CD14-positive monocyte (primary cell): ENCODE measurements at places on chromosomes 3 and 15.

- no peak for DNase-seq
These were observed 300.9 kb upstream of the SOX2 start for GRCh38 chr3:181410870-181411269.

DNA sequence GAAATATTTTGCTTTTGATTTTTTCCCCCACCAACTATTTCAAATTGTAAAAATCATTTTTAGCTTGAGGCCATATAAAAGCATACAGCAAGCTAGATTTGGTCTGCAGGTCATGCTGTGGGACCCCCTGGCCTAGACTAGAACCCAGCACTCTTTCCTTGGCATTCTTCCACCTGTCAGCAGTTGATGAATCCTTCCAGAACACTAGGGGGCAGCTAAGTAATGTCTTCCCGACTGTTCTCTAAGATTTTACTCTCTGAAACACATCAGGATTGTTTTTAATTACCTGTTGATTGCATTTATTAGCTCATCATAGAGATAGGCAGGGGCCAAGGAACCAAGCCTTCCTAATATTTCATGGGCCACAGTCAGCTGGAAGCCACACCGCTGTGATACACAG is 174.5 kb downstream of the CACNA1D start:
- DNase-seq: no peak

DNA sequence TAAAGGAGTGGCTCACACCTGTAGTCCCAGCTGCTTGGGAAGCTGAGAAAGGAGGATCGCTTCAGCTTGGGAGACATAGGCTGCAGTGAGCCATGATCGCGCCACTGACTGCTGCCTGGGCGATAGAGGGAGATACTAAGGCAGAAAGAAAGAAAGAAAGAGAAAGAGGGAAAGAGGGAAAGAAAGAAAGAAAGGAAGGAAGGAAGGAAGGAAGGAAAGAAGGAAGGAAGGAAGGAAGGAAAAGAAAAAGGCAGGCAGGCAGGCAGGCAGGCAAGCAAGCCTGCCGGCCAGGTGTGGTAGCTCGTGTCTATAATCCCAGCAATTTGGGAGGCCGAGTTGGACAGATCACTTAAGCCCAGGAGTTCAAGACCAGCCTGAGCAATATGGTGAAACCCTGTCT is 15.3 kb downstream of the SLC28A1 start:
- no peak for DNase-seq

DNA sequence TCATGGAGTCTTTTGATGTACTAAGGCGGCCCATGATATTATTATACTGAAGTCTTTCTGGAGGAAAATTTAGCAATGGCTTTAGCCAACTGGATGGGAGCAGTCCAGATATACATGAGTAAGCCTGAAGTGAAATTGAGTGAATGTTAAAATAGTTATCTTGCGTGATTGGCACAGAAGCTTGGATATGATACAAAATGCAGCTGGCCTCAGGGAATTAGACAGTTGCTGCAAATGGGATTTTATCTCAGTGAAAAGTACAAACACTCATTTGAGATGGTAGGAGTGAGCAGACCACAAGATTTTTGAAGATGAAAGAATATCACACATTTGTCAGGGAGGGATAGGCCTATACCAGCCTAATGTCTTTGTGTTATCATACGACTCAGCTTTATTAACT is 8.9 kb downstream of the LMOD3 start:
- DNase-seq: no peak

DNA sequence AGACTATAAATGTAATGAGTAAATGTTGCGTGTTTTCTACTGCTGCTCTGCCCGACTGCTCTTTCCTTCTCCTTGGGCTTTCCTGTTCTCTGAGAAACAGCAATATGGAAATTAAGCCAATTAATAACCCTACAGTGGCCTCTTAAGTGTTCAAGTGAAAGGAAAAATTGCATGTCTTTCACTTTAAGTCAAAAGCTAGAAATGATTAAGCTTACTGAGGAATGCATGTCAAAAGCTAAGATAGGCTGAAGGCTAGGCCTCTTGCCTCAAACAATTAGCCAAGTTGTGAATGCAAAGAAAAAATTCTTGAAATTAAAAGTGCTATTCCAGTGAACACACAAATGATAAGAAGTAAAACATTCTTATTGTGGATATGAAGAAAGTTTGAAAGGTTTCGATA is 55.0 kb downstream of the ATP2C1 start:
- no peak for DNase-seq

DNA sequence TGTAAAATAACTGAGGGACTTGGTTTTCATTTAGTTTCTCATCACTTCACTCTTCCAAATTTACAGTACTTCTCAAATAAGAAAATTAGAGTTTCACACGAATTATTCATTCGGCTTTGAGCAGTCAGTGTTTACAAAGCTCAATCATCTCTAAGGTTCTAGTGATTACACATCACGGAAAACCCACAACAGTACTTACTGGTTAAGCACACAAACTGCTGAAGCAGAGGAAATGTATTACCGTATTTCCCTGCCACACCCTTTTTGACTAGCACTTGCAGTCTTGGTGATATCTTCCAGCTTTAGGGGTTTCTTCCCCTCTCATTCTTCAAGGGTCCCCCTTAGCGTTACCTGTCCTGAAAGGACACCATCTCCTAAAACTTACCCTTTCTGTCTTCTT is 164.8 kb upstream of the CDIN1 start:
- no peak for DNase-seq

DNA sequence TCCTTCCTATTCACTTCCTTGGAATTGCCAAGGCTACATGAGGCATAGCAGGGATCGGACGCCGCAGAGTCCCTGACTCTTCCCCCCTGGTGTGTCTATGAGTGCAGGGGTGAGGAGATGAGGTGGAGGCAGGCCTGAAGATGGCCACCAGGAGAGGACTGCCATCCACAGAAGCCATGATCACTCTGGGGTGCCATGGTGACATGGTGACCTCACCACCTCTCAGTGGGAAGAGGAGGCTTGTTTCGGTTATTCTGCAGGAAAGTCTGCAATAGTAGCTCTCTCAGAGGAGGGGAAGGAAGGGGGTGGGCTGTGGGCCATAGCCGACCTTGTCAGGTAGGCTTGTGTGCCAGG is 57.0 kb upstream of the LIMD1 start:
- no peak for DNase-seq

DNA sequence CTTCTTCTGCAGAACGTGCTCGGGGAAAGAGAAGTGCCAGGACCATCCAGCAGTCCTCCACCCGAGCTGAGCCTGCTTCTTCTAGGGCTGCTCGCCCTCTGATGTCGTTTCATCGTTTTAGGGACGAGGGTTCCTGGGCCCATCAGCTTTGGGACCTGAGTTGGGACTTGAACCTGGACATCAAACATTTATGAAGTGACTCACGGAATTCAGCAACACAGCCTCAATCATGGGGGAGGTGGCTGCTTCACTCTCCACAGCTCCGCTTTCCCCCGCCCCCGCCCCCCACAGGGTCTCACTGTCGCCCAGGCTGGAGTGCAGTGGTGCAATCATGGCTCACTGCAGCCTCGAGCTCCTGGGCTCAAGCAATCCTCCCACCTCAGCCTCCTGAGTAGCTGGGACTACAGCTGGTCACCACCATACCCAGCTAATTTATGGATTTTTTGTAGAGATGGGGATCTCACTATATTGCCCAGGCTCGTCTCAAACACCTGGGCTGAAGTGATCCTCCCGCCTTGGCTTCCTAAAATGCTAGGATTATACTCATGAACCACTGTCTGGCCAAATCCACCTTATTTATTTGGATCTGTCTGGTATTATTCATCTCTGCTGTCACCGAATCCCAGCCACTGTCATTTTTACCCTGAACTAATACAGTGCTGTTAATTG is 725 bp upstream of the SCAMP2 start:
- no peak for DNase-seq

DNA sequence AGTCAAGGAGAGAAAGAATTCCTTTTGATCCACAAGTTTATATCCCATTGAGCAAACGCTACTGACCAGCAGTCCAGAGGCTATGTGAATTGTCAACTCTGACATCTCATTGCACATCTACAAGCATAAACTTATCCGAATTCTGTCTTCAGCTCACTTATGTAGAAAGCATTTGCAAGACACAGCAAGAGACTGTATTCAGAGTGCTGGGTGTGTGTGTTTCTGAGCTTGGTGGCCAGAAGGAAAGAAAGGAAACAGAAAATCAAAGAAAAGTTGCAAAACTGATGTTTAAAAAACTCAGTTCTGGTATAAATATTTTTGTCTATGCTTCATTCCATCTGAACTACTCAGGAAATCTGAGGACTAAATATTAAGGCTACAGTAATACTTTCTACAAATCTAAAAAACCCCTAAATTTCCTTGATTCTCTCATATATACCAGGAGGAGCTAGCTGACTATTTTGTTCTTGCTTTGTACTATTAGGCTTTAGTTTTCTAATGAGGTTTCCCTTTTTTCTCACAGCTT is 45.5 kb downstream of the LSAMP start:
- DNase-seq: no peak

- peak; percentile 2 for DNase-seq
These were observed 43.9 kb downstream of the BOC start for GRCh38 chr3:113255100-113255853.

GRCh38 chr3:47954567-47954966 is 61.6 kb downstream of the MAP4 start:
- DNase-seq: no peak

- no peak for DNase-seq
These were observed 81.2 kb downstream of the LIPC start for GRCh38 chr15:58513008-58513407.

DNA sequence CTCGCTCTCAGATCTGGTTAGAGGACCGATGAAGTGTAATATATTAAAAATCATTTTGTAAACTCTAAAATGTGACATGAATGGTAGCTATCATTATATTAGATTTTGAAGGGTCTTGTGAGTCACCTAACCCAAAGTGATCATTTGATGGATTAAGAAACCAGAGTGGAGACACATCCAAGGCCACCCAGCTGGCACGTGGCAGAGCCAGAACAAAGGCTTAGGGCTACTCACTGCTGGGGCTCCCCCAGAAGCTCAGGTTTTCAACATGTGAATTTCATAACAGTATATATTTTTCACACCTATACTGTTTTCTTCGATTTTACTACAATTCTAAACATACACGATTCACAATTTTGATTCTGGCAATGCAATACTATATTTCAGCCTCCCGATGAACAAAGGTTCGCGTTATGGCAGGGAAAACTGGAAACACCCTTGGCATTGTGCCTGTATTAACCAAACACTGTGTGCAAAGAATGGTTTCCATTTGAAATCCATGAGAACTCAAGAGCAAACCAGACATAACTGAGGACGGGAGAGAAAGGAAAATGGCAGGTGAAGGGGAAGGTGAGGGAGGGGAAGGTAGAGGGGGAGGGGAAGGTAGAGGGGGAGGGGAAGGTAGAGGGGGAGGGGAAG is 88.9 kb downstream of the ADAMTS17 start:
- no peak for DNase-seq

DNA sequence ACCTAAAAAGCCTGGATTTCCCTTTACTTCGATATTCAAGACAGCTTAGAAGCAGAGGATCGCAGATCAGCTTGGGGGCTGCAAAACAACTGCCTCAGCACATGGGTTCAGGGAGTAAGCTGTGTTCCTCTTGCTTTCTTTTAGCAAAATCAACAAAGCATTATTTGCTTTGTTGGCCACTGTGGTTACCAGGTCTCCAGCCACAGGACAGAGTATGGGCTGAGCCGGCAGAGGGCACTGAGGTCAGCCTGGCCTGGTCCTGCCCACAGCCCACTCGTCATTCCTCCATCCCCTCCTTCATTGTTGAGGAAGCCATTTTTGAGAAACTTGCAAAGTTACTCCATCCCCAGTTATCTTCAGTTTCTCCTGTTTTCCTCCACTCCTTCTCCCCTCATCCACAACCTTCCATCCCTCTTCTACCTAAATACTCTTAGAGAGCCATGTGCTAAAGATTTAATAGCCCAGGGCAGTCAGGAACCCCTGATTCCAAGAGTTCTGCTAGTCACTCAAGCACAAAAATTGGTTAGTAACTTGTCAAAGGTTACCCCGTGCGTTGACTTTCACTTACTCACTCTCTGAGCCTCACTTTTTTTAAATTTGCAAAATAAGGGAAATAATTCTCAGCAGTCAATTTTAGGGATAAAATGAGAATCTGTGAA is 60.0 kb upstream of the HES1 start:
- DNase-seq: no peak

DNA sequence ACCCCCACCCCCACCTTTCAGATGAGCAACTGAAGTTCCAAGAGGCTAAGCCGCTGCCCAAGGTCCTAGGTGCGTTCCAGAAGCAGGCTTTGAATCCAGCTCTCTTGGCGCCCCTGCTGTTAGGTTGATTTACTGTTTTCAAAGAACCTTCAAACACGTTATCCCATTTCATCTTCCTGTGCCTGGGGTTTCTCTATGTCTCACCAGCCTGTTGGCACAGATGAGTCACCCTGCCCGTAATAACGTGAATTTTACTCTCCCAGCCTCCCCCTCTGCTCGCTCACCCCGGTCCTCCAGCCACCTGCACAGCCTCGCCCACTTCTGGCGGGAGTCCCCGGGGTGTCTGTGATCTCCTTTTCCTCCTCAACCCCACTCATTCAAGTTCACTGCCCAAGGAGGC is 13.0 kb upstream of the TSEN2 start:
- peak; percentile 31 for DNase-seq

- no peak for DNase-seq
These were observed 25.5 kb downstream of the PGPEP1L start for GRCh38 chr15:98981851-98982722.

DNA sequence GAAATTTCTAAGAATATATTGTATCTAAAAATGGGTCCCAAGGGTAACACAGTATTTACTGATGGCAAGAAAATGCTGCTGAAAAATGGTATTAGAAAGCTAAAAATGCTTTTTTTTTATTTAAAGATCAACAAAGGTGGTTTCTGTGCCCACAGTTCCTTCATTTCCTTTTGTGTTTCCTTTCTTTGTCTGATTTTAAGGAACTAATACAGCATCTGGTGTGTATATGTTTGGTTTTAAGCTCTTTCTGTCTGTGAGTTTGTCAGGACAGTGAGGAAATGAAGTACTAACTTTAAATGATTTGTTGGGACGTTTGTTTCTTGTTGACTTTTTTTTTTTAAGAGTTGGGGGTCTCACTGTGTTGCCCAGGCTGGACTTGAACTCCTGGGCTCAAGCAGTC is 38.2 kb downstream of the RASA2 start:
- no peak for DNase-seq

DNA sequence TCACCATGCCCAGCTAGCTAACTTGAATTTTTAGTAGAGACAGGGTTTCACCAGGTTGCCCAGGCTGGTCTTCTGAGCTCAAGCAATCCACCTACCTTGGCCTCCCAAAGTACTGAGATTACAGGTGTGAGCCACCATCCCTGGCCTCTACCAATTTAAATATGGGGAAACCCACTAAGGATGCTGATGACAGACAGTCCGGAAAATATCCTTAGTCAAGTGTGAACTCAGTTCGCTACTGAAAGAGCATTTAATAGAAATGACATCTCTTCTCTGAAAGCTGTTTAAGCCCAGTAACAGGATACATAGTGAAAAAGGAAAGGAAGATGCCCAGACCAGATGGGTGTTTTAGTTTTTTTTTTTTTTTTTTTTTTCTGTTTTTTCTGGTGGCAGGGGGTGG is 7.7 kb upstream of the GRAMD2A start:
- DNase-seq: no peak

- DNase-seq: no peak
These were observed 48.0 kb upstream of the MRPL3 start for GRCh38 chr3:131550562-131551465.

GRCh38 chr15:67194171-67195114 is 60.0 kb downstream of the AAGAB start:
- no peak for DNase-seq

- no peak for DNase-seq
These were observed 19.6 kb downstream of the EFCC1 start for GRCh38 chr3:129020691-129021090.
